ENCODE measurements at places on chromosomes 3 and 15. TPM values are rescaled to one million over a fixed set of nuclear protein-coding genes. Genes with fewer than 3 reads are reported as not detected.

Gene C3orf80
- polyA plus RNA-seq, result 0.08 TPM

GRCh38 chr15:100244796-100245486 is 96.8 kb downstream of the ADAMTS17 start:
- no peak for DNase-seq

GRCh38 chr3:140586311-140586710 is 91.6 kb upstream of the TRIM42 start:
- no peak for DNase-seq

Gene RARB
- 4.3 TPM for polyA plus RNA-seq

DNA sequence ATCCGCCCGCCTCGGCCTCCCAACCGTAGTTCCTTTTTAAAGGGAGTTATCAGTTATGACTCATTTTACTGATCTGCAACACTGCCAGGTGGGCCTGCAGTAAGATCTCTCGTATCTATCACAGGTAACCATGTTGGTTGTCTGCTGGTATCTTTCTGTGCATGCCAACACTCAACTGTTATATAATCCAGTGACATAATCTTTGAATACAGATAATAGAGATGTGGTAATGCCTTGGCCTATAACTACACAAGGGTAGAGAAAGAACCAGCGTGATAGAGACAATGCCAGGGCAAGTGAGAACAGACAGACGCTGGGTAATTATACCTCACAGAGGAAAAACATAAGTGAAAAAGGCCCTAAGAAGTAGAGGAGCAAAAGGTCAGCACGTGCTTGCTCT is 11.0 kb upstream of the ARPP19 start:
- DNase-seq, result no peak

Gene SPINK8
- not detected for polyA plus RNA-seq

Gene PROK2
- polyA plus RNA-seq, result not detected

Gene SIDT1
- 0.38 TPM for polyA plus RNA-seq

GRCh38 chr3:179149406-179149867 is 1.3 kb downstream of the PIK3CA start:
- DNase-seq, result no peak

DNA sequence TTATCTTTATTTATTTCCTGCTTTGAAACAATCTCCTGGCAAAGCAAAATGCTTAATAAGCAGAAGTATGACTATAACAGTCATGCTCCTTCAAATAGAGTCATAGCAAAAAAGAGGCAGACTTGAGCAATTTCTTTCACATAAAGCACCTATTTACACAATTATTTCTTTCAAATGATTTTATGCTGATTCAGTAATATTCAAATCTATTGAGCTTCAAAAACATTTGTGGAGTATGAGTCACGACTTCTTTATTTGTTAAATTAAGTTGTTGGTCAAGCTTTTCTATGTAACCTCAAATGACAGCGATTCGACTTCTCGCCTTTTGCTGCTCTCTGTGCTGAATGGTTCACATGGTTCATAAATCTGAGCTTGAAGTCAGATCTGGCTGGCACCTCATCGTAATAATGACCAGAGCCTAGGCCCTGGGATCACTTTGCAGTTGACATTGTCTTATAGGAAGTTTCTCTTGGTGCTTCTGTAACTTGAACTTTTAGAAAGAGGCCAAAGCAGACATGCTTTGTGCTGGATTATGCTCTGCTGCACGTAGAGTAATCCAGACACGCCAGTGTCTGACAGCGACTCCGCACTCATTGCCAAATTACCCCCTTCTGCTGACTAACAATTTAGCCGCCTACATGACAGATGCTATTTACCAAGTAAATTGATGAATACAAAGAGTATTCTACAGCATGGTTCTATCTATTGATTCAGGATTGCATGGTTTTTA is 139.0 kb downstream of the MCTP2 start:
- DNase-seq, result no peak

DNA sequence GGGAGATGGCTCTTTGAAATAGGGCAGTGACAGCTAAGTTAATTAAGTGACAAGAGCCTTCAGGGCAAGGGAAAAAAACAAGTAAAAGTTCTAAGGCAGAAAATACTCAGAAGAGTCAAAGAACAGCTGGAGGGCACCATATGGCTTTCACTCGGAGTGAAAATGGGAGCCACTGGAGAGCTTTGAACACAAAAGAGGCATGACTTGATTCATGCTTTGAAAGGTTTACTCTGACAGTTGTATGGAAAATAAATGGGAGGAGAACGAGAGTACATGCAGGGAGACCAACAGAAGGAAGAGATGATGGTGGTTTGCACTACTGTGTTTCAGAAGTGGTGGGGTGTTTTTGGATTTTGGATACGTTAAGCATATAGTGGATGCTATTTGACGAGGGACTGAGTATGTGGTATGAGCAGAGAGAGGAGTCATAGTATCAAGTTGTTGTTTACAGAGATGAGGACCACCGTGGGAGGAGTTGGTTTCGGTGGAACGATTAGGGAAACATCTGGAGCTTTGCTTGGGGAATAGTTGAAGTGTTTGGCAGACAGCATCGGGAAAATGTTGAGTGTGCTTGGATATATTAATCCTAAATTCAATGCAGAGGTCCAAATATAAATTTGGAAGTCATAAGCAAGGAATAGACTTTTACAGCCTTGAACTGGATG is 411.5 kb downstream of the GABRG3 start:
- DNase-seq, result no peak

GRCh38 chr3:84601303-84601702 is 357.5 kb upstream of the CADM2 start:
- DNase-seq, result no peak

DNA sequence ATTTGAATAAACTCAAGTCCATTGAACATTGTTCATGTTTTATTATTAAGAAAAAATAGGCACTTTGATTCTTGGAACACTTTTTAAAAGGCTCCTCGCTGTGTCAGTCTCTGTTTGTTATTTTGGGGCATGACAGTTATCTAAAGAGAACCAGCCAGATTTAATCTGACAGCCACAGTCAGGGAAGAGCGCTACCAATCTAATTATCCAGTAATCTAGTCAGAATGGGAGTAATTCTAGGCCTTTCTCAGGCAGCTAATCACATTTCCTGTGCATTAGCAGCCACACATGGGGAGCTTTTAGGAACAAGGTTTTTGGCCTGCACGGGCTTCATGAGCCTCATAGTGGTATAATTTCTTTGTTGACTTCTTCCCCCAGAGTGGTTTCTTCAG is 362.2 kb downstream of the RBMS3 start:
- no peak for DNase-seq

Gene SERPINI1
- polyA plus RNA-seq, result 7.9 TPM

- DNase-seq, result no peak
These were observed 2.0 kb downstream of the CIB2 start for GRCh38 chr15:78129077-78129750.

- no peak for DNase-seq
These were observed 36.7 kb upstream of the GOLGA8B start for GRCh38 chr15:34620142-34620541.

- no peak for DNase-seq
These were observed 375.8 kb downstream of the TIGIT start for GRCh38 chr3:114669614-114670013.

DNA sequence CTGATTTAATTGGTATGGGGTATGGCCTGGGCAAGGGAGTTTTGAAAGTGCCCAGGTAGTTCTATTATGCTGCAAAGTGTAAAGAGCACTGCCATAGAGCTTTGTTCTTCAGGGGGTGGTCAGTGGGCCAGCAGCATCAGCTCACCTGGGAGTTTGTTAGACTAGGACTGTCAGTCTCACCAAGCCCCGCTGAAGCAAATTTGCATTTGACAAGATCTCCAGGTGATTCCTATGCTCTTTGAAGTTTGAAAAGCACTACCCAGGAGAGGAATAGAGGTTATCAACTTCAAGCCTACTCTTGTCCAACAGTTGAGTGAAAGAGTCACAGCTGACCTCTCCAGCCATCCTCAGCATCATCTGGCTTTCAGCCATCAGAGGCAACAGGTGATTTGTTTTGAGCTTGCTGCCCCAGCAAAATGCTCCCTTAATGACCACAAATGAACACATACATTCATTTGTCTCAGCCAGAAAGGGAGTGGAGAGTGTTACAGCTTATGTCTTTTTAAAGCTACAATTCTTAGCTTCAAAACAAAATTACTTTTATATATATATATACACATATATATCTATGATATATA is 8.0 kb downstream of the ZSCAN2 start:
- DNase-seq, result no peak

GRCh38 chr15:30958219-30958618 is 33.2 kb downstream of the MTMR10 start:
- no peak for DNase-seq

Gene PIGZ
- polyA plus RNA-seq, result 2.3 TPM

Gene GOLGA8T
- polyA plus RNA-seq, result 0.07 TPM

DNA sequence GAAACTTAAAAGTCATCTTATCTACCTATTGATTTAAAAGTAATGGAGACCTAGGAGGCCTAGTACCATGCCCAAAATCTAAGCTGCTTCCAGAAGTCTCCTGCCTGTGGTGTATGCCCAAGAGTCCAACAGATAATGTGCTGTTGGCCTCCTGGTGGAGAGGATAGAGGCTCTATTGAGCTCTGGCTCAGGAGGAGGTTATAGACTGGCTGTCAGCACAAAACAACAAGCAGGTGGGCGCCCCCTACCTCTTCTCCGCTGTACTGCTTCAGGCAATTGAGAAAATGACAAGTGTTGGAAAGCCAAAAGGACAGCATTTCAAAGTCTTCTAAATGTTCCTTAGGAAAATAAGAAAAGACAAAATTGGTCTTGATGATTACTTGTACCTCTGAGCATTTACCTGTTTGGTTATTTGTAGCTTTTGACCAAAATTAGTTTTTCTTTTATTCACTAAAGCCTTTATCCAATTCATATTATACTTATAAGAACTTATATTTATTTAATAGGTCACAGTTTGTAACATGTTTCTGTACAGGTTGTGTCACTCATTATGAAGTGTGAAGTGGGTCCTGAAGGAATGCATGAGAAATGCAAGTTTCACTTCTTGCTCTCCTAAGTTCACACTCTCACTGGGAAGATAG is 17.2 kb upstream of the GNB5 start:
- no peak for DNase-seq

DNA sequence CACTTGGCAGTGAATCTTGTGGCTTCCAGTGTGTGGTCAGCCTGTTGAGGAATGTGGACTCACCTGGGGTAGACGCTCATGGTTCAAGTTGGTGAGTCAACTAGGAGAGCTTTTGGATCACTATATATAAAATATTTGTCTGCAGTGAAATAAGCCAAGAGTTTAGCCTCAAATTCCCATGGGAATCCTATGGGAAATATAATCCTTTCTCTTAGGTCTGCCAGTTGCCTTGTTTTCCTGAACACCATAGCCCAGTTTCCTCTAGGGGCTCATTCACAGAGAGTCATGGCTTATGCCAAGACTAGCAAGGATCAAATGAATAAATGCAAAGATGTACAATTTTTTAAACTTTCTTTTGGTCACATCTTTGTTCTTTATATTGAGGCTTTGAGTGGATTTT is 100.1 kb upstream of the NPHP3 start:
- no peak for DNase-seq

DNA sequence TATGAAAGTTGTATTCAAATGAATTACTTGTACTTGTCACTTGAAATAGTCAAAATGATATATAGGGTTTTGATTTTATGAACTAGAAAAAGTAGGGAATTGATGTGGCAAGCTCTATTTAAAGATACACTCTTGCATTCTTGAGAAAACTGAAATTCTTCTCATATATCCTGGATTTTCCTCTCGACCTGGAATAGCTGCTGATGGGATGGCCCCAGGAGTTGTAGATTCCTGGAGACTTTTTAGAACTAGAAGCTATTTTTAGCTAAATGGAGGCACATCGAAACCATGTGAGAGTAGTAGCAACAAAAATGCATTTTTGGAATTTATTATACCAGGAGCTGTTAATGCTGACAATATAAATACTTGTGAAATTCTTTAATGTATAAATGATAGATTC is 125.9 kb downstream of the LEKR1 start:
- no peak for DNase-seq

Gene MEX3B
- polyA plus RNA-seq, result 1.3 TPM

GRCh38 chr3:61438253-61439121 is 122.9 kb upstream of the PTPRG start:
- DNase-seq, result no peak
